ENCODE measurements at places on chromosomes 12 and 14.

DNA sequence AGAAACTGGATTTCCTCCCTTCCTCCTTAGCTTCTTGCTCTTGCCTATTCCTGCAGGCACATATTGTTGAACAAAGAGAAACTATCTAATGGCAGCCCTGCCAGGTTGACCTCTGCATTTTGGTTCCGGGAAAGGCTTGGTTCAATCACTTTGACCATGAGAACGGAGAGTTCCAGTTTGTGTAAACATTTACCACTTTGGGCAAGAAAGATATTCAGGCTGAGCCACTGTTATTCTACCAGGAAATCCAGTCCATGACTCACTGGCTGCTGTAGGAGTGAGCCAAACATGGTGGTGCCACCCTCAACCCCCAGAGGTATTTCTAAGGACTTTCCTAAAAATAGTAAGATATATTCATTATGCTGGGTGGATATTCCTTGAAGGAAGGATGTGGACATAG lies 242.2 kb upstream of the OR4E1 start:
- DNase-seq, result no peak

DNA sequence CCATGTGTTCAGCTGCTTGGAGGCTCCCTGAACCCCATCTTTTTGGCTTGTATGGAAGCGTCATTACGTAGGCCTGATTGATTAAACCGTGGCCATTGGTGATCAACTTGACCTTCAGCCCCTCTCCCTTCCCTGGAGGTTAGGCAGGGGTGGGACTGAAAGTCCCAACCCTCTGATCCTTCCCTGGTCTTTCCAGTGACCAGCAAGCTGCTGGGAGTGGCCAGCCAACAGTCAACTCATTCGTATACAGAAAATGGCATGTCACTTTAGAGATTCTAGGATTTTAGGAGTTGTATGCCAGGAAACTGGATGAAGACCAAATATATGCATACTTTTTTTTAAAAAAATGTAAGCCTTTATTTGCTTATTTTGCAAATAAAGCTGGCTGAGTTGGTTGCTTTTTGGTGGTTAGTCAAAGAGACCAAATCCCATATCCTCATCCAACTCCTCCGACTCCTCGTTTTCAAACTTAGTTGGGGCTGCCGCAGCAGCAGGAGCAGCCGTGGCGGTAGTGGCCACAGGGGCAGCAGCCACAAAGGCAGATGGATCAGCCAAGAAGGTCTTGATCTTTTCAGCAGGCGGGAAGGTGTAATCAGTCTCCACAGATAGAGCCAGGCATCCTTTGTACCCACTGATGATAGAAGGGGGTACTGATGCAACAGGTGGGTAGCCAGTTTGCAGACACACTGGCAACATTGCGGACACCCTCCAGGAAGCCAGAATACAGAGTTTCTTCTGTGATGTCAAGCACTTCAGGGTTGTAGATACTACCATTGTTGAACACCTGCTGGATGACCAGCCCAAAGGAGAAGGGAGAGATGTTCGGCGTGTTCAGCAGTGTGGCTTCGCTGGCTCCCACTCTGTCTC lies 16.6 kb downstream of the NFKBIA start:
- no peak for DNase-seq

DNA sequence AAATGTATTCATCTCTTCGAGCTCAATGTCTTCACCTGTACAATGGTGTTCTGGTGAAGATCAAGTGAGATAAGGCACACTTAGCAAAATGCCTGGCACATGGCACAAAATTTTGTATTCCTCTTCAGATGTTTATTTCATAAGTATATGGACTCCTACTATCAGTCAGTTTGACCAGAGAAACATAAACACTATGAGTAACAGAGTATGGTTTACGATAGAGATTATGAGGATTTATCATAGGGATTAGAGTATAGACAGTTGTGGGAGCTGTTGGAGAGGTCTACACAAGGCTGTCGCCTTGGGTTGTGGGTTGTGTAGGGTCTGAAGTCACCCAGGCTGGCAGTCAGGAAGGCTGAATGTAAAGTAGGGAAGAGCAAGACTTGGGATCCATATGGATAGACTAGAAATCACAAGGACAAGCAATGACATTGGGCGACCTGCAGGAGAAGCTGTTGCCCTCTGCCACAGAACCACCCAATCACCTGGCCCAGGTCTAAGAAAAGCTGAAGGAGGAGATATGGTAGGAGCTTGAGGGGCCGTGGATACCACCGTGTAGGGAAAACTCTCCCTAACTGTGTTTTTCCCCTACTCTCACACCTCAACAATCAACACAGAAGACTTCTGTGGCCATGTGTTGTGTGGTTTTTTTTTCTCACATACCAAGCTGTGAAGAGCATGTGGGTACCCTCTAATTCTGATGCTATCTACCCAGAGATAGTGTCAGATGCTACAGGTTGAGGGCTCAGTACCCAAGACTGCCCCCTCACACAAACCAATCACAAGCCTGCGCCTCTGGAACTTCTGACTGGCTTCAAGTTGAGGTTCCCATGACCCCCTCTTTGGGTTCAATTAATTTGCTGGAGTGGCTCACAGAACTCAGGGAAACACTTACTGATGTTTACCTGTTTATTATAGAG lies 27.2 kb upstream of the RESF1 start:
- no peak for DNase-seq

DNA sequence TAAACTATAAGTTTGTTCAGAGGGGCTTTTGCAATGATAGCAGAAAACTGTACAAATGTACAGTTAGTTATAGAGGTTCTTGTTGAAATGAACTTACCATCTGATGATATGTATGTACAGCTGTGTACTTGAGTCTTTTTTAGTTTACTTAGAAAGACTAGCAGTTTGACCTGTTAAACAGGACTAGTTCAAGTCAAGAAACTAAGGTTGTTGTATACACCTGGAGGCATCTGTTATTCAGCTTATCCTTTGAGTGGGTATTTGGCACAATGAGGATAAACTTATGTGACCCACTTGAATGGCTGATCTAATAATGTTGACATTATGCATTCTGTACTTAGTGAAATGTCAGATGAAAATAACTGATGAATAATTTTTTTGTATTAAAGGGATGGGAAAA lies 13.4 kb downstream of the MTERF2 start:
- DNase-seq, result no peak

DNA sequence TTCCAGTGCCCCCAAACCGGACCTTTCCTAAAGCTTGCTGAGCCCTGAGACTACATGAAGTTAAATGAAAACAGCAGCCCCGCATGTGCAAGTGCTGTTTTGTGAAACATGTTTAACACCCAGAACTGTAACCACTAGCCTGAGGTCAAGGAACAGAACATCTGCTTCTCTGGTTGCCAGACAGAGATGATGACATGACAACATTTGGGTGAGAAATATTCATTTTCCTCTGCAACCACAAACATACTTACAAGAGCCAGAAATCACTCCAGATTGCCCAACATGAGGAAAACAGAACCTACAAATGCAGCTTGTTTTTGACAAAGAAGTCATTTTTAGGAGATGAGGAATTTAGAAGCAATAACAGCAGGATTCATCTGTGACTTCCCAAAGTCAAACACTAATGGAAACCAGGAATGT lies 110.4 kb downstream of the BCAT1 start:
- no peak for DNase-seq
